Stimulated activated CD4-positive, alpha-beta T cell treated with anti-CD3 and anti-CD28 coated beads, Interleukin-12 subunit alpha, Interleukin-12 subunit beta, amount 100 ng/mL, for 4 hours (primary cell): ENCODE measurements at places on chromosomes 7 and 10.

- DNase-seq, result no peak
Measured at GRCh38 chr10:11276449-11276990, 258.8 kb downstream of the CELF2 start.

GRCh38 chr10:127576740-127577161, 27.6 kb downstream of the NPS start:
- DNase-seq, result no peak

DNA sequence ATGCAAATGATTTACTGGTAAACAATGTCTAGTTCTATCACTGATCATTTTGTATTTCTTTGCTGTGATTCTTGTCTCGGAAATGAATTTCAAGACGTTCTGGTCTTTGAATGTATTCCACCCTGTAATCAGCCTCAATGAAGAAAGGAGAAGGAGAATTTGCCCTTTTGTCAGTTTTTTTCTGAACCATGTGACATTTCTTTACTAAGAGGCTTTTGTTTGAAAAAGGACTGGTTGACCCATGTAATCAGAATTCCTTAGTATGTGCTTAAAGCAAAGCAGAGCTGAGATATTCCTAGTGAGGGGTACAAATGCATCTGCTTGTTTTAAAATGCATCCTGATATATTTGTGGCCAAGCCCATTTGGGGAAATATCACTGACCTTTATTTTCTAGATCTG, 581.6 kb downstream of the ETV1 start:
- no peak for DNase-seq

GRCh38 chr7:152145853-152146466, 120.5 kb downstream of the GALNT11 start:
- DNase-seq, result no peak

DNA sequence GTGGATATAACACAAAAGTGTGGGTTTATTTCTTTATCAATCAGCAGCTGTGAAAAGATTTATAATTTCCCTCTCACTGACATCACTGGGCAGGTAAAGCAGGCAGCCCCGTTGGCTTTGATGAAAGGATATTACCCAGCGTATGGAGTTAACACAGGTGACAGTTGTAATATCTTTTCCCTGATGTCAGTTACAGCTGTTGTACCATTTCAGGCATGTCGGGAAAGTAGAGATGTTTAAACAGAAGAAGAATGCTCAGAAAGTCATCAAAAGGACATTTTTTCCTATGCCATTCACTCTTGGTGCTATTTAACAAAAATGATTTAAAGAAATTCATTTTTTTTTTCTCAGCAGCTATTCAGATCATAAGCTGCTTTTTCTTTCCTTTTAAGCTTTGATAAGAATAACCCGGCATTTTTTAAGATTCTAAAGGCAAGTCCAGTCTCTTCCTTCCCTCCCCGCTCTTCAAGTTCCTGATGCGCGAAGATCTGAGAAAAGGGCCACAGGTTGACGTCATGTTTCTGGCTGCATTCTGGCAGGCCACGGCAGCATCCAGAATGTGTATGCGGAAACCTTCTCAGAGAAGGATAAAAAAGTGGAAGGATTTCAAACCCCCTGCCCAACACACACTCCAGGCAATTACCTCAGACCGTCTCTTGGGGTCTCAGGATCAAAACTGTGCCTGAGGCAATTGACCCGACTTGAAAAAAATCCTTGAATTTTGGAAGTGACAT, 32.5 kb upstream of the ADAM12 start:
- DNase-seq, result no peak

- no peak for DNase-seq
Measured at GRCh38 chr7:157976406-157976805, 611.2 kb downstream of the PTPRN2 start.

- peak; percentile 58 for DNase-seq
Measured at GRCh38 chr7:37352974-37353948, 95.4 kb downstream of the ELMO1 start.

DNA sequence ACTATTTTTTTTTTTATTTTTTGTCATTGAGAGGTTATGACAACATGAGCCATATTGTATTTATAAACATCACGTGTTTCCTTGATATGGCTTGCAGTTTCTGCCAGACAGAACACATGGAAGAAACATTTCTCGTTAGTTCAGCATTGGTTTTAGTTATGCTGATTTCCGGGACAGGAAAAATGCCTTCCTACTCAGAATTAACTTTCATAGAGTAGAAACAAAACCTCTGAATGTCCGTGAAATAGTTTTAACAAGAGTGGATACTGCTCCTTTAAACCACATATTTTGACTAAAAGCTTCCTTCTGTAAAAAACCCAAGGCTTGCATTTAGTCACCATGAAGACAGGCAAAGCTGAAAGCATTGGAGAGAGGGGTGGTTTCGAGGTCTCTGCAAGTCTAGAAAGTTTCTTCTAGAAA, 240.4 kb downstream of the KIAA1217 start:
- no peak for DNase-seq

DNA sequence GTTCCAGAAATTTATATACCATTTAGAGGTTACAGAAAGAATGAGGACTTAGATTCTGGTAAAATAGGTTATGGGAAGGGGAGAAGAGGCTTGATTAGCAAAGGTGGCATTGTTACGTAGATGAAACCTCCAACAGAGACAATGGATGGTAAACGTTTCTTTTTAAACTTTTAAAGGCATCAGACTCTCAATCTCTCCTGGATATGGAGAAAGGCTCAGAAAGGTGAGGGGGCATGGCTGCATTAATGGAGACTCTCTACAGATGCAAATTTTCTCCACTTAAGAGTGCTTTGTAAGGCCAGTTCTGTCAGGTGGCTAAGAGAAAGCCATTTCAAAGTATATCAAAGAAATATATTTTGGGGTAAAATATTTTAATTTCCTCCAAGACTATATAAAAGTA, 240.9 kb upstream of the PTER start:
- no peak for DNase-seq

GRCh38 chr10:126634911-126635310, 35.6 kb downstream of the C10orf90 start:
- no peak for DNase-seq

DNA sequence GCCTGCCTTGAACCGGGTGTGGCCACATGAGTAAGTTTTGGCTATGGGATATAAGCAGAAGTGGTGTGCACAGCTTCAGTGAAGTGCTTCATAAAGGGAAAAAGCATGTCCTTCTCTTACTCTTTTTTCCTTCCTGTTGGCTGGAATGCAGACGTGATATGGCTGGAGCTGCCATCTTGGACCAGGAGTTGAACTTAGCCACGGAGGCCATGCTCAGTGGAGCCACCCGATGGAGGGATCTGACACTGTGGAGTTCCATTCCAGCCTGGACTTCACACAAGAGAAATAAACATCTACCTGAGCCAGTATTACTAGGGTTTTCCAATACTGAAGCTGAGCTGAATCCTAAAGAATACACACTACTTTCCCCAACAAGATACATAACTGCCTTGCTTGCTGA, 52.3 kb downstream of the CCDC3 start:
- DNase-seq, result no peak

GRCh38 chr10:78614267-78614666, 454.5 kb upstream of the ZMIZ1 start:
- no peak for DNase-seq

GRCh38 chr10:92737484-92737883, 47.7 kb downstream of the HHEX start:
- DNase-seq, result no peak

GRCh38 chr10:90226517-90226916, 525.1 kb downstream of the KIF20B start:
- DNase-seq, result no peak

DNA sequence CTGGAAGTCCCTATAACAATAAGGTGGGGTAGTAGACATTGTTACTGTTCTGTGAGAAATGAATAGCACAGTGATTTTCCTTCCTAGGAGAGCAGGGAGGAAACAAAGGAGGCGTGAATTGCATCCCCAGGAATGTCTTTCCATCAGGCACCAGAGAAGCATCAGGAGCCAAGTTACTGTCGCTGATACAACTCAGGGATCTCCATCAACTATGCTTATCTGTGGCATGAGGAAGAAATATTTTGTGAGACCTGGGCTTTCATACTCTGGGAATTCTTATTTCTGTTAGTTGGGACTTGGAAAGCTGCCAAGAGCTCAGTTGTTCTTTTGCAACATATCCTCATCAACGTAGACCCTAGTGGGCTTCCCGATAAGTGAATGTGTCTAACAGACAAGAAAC, 622.3 kb downstream of the SUGCT start:
- DNase-seq, result no peak

DNA sequence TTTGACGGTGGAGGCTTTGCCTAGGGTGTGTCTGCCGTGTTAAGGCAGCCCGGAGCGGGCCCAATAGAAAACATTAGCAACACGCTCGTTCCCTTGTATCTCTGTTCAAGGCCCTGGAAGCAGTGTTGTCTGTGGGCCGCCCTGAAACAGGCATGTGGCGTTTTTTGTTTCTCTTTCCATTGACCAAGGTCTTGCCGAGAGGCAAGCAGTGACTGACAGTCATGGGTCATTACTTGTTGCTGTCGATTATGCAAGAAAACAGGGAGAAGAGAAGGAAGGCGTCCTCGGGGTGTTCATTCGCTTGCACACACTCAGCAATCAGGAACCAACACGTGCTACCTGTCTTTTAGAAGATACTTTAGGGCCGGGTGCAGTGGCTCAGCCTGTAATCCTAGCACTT, 92.5 kb downstream of the EZH2 start:
- DNase-seq, result no peak

GRCh38 chr7:75531359-75531821, 39.3 kb downstream of the SPDYE5 start:
- no peak for DNase-seq

DNA sequence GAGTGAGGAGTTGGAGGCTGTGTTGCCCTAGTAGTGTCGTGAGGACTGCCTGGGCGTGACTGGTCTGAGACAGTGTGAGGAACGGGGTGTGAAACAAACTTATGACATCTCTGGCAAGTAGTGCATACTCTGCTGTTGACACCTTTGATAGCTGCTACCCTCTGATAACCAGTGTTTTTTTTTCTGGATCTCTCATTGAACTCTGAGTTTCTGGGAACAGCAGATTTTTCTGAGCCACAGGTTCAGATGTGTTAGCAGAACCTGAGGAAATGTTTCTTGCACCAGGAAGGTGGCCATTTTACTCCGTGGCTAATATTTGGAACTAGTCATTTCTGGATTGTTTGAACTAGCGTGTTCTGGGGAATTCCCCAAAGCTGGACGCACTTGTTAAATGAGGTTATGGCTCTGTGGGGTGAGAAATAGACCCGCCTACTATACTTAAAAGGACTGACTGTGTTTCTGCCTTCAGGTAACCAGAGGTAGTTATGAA, 52.9 kb downstream of the AUTS2 start:
- DNase-seq, result no peak

- DNase-seq, result no peak
Measured at GRCh38 chr10:80203835-80204676, 1.3 kb downstream of the ANXA11 start.

DNA sequence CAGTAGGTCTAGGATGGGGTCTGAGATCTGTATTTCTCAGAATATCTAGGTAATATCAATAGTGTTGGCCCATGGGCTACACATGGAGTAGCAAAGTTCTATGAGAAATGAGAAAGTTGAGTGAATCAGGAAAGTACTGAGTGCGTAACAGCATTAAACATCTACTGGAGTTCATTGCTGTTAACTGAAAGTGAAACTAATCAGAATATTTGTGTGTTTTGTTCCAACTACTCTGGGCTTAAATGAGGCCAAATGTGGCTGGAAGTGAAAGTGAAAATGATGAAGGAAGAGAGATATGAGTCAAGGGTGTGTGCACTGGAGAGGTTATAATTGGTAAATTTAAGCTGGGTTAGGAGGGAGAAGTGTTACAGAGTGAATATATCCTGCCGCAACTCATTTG, 46.5 kb downstream of the TMEM106B start:
- no peak for DNase-seq

DNA sequence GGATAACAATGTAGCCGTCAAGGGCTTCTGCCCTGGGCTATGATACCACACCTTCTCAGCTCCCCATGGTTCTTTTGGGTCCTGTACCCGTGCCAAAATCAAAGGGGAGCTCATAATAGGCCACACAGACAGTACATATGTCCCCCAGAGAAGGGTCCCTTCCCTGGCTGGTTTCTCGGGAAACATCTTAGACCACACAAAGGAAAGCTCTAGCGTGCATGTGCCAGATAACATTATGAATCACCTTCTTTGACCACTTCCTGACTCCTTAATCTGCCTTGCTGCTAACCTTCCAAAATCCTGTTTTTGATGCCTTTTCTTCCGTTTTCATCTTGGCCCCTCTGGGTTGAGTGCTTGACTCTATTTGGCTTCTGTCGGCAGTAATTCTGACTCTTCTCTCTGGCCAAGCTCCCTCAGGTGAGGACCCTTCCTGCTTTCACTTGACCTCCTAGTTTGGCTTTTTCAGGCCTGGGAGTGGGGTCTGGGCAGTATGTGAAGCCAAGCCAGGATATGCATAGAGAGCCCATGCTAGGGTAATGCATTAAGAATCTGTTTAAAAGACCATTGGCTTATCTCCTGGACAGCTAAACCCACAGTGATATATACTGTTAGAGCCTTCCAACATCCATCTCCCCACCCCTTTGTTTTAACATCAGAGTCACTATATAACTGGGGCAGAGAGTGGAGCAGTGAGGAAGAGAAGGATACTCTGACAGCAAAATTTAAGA, 84.8 kb downstream of the ANLN start:
- no peak for DNase-seq

GRCh38 chr7:101823596-101823995, 6.2 kb downstream of the CUX1 start:
- no peak for DNase-seq

GRCh38 chr7:69912846-69913245, 314.6 kb downstream of the AUTS2 start:
- no peak for DNase-seq

GRCh38 chr10:71216751-71217265, 4.4 kb downstream of the UNC5B start:
- DNase-seq, result no peak

GRCh38 chr7:155440018-155440410, 17.9 kb upstream of the EN2 start:
- DNase-seq, result no peak

DNA sequence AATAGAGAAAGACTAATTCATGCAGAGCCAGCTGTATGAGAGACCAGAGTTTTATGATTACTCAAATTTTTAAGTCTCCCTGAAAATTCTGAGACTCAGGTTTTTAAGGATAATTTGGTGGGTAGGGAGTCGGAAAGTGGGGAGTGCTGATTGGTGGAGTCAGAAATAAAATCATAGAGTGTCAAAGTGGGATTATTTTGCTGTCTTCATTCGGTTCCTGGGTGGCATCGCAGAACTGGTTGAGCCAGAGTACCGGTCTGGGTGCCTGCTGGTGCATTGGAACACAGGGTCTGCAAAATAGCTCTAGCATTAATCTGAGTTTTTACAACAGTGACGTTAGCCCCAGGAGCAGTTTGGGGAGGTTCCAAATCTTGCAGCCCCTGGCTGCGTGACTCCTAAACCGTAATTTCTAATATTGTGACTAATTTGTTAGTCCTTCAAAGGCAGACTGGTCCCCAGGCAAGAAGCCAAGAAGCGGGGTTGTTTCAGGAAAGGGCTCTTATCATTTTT, 32.4 kb downstream of the GPRIN2 start:
- no peak for DNase-seq

- no peak for DNase-seq
Measured at GRCh38 chr10:49622426-49623425, 8.9 kb downstream of the CHAT start.

DNA sequence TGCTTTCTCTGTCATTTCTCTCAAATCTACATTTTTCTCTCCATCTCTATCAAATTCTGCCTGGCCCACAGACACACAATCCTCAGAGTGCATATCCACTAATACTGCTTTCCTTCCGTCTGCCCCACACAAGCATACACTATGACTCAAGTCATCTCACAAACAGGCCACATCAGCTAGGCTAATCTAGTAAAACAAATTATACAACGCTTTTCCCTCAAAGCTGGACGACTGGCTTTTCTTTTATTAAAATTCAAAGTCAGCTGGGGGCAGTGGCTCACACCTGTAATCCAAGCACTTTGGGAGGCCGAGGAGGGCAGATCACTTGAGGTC, 161.1 kb downstream of the FAM107B start:
- no peak for DNase-seq
